ENCODE measurements at places on chromosomes 16 and 17. TPM values are rescaled to one million over a fixed set of nuclear protein-coding genes. Genes with fewer than 3 reads are reported as not detected.
A peak's percentile ranks its signal among the peaks of the same experiment; 100 is the strongest.

DNA sequence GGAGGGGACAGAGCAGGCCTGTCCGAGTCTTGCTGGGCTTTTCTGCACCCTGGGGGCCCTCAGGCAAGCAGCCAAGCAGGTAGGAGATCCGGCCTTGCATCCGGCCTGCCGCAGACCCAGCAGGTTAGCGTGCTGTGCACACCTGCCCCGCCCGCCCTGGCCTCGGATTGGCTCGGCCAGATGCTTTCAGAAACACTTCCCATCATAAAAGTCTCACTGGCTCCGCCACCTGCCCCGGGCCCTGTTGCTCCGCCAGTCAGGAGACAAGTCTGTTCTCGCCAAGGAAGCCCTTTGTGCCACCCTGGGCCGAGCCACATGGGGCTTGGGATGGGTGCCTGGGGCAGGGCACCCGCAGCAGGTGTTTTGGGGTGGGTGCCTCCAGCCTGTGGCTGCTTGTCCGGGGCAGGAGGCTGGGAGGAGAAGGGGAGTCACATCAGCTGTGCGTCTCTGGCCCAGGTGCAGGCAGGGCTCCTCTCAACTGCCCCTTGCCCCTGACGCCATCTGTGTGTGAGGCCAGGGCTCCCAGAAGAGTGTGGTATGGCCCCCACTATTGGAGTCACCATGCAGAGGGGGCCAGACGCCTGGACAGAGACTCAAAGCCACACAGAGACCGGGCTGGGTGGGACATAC, 228.2 kb upstream of the GSE1 start:
- DNase-seq: no peak

GRCh38 chr16:85610446-85611193, 2.5 kb upstream of the GSE1 start:
- peak; percentile 95 for DNase-seq

GRCh38 chr17:3985846-3986245, 21.6 kb upstream of the ATP2A3 start:
- DNase-seq: no peak

GRCh38 chr17:81638683-81639082, 1.7 kb downstream of the TSPAN10 start:
- DNase-seq: no peak

GRCh38 chr16:65305266-65305959, 183.6 kb upstream of the CDH11 start:
- DNase-seq: no peak

GRCh38 chr16:57623251-57624043, 5.0 kb upstream of the ADGRG1 start:
- no peak for DNase-seq

DNA sequence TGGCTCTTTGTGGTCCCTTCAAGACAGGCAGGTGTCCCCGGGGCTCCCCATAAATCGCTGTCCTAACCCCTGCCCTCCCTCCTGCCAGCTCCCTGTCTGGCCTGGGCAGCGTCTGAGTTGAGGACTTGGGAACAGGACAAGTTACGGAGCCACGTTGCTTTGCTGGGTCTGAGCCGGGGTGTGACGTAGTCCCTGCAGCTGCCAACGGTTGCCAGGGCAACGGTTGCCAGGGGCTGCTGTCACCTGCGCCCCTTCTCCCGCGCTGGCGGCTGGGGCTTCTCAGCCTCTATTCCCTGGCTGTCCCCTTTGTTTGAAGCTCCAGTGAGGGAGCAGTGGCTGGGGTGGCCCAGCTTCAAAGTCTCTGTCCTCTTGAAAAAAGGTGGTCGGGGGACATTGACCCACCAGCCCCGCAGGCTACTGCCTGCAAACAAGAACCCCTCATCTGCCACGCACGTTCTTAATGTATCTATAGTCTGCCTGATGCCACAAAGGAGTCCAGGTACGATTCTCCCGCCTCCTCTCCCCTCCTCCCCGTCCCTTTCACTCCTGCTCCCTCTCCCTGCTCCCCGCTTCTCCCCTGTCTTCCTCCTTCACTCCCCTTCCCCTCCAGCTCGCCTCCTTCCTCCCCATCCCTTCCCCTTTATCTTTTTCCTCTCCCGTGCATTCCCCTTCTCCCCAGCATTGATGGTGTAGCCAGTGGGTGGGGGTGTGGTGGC, 10.9 kb downstream of the ADGRG1 start:
- peak; percentile 62 for DNase-seq

DNA sequence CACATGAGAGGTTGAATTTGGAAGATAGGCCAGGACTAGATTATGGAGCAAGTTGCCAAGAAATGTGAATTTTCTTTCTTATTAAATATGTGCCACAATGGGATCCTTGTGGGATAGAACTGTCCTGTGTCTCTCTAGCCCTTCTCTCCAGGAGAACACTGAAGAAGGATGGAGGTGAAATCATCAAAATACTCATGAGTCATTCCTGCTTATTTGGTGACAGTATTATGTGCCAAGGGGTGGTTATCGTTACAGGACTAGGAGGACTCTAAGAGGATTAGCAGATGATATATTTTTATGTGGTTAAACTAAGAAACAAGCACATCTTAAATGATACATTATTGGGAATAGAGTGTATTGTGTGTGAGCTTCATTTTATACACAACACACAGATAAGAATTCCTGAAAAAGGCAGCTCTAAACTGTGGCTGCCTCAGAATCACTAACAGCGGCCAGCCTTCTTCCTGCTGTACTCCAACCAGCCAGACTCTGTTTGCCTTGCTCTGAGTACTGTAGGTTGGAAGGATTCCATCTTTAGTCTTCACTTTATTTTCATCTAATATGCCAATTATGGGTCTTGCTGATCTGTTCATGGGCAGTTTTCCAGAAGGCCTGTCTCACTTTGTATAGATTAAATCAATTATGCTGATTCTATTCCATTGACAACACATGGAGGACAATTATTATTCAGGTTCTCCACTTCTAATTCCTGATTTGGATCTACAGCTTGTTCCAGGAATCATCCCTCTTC, 325.8 kb downstream of the ABCC12 start:
- no peak for DNase-seq

CBFA2T3 gene
- total RNA-seq: not detected

DNA sequence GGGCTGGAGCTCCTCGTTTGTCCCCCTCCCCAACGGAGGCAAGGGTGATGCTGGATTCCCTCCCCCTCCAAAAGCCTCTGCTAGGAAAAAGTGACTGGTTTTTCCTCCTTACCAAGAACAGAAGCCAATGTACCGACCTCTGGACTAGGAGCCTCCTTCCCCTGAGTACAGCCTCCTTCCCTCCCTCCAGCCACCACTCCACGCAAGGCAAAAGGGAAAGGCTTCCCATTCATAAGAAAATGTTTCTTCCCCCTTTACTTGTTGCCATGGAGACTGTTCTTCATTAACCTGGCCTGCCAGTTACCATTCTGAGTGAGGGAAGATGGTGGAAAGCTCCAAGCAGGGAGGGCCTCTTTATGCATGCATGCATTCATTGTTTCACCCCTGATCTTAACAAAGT, 4.3 kb upstream of the PIMREG start:
- DNase-seq: no peak

- DNase-seq: no peak
Observed at GRCh38 chr16:60206516-60206915, 1472.4 kb upstream of the GOT2 start.

SSTR5 gene
- not detected for total RNA-seq

ATXN2L gene
- 299 TPM for total RNA-seq

PIPOX gene
- total RNA-seq: 1.2 TPM

DNA sequence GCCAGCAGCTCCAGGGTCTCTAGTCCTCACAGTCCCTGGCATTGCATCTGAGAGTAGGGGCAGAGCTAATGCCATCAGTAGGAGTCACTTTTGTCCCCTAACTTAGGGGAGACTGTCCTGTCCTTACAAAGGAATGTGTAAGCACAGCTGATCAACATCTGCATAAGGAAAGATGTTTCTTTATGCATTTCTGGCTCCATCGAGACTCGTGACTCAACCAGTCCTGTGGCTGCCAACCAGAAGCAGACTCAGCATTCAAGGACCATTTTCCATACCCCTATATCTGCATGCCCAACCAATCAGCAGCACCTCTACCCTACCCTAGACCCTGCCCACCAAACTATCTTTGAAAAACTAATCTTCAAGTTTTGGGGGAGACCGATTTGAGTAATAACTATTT, 8.2 kb upstream of the MPP2 start:
- no peak for DNase-seq

GRCh38 chr16:65688301-65688700, 566.4 kb upstream of the CDH11 start:
- DNase-seq: no peak

- DNase-seq: peak; percentile 55
Observed at GRCh38 chr17:144936-145670, 7.7 kb downstream of the SCGB1C2 start.

PRCD gene
- not detected for total RNA-seq

DNA sequence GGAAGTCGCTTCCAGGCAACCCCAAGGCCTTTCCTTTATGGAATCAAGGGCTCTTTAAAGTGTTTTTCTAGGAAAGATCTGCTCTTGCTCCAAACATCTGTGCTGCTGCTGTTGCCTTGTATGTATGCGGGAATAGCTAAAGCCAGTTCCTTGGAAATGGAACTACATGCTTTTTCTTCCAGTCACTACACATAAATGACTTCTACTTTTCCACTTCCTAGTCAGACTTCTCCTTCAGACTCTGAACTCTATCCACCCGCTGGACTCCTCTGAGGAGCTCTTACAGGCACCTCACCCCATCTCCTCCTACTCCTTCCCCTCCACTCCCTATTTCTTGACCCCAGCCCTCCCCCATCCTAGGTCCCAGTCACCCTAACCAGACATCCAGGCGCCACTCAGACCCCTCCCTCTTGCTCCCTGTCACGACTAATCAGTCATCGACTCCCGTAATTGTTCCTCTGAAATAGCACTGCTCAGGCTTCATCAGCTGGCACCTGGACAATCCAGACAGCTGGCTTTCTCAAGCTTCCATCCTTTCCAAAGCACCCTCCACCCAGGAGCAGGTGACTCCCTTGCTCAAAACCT, 15.0 kb upstream of the PEMT start:
- DNase-seq: no peak

SLC38A8 gene
- total RNA-seq: not detected

DNA sequence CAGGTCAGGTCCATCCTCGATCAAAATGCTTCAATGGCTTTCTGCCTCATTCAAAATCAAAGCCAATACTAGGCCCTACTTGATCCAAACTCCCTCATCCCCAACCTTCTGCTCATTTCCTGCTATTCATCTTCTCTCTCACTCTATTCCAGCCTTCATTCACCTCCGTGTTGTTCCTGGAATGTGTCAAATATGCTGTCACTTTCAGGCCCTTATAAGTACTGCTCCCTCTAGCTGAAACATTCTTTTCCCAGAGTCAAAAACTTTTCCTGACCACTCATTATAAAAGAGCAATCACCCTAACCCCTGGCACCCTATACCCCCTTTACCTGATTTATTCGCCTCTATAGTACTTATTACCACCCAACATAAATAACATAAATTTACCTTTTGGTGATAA, 303.7 kb upstream of the PMFBP1 start:
- DNase-seq: no peak
